ENCODE measurements at places on chromosomes 16 and 17. TPM values are rescaled to one million over a fixed set of nuclear protein-coding genes. Genes with fewer than 3 reads are reported as not detected.

The NUDT21 gene
- 102 TPM for total RNA-seq

The ZNF287 gene
- 6.3 TPM for total RNA-seq

The PRR29 gene
- total RNA-seq: 0.11 TPM

The KDM6B gene
- 7.5 TPM for total RNA-seq

The PIK3R6 gene
- total RNA-seq: not detected

The MT4 gene
- not detected for total RNA-seq

The CCDC78 gene
- total RNA-seq: 4.8 TPM

The ZNF785 gene
- 7.5 TPM for total RNA-seq

The FBXO31 gene
- total RNA-seq: 45.0 TPM

The PFAS gene
- total RNA-seq: 41.8 TPM

The CENPN gene
- total RNA-seq: 33.7 TPM

The RASL10B gene
- total RNA-seq: 1.5 TPM

The ABCC3 gene
- total RNA-seq: 2.2 TPM

The TBX2 gene
- total RNA-seq: 21.0 TPM

The OR1G1 gene
- not detected for total RNA-seq

The SSTR5 gene
- total RNA-seq: not detected

The SULT1A2 gene
- under 0.01 TPM for total RNA-seq

The SCARF1 gene
- total RNA-seq: 0.44 TPM

The CDYL2 gene
- 10.3 TPM for total RNA-seq

The SEPTIN12 gene
- total RNA-seq: not detected

The RNF222 gene
- total RNA-seq: not detected

The SMTNL2 gene
- total RNA-seq: under 0.01 TPM

The HID1 gene
- total RNA-seq: 0.75 TPM

The RCVRN gene
- not detected for total RNA-seq

The TRPV3 gene
- 1.00 TPM for total RNA-seq

The SLC12A4 gene
- total RNA-seq: 118 TPM

The TRPV2 gene
- 62.5 TPM for total RNA-seq

The PDILT gene
- not detected for total RNA-seq

The RNPS1 gene
- 50.1 TPM for total RNA-seq

The PPP1R1B gene
- not detected for total RNA-seq

The CDK3 gene
- total RNA-seq: 3.2 TPM

The NEK8 gene
- total RNA-seq: 3.0 TPM
